ENCODE measurements at places on chromosomes 5 and 9.

GRCh38 chr5:72427016-72427415 is 80.2 kb downstream of the ZNF366 start:
- no peak for DNase-seq

- DNase-seq: no peak
These were observed 54.3 kb downstream of the NR3C1 start for GRCh38 chr5:143349177-143349576.

DNA sequence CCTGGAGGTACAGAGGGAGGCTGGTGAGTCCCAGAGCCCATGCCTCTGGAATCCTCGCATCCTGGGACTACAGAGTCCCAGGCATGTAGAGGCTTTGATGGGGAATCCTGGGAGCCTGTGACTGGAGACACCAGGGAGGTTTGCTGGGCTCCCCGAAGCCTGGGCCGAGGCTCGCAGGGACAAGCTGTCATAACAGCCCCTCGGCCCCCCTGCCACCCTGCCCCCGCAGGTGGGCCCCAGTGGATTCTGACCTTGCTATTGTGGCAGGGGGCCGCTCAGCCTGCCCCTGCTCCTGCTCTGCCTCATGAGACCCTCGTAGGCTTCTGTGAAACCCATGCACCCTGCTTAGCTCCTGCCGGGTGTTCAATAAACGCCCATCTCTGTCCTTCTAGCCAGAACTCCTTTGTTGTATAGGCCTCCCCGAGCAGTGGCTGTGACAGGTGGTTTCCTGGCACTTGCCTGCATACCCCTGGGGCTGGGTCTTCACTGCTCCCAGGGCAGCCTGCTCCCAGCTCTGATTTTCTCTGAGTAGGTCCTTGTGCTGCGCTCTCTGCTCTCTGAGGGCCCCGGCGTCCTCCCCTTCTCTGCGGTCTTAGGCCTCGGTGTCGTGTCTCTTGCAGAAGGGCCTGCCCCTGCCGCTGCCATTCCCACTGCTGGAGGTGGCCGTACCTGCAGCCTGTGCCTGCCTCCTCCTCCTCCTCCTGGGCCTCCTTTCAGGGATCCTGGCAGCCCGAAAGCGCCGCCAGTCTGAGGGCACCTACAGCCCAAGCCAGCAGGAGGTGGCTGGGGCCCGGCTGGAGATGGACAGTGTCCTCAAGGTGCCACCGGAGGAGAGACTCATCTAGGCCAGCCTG is 20.4 kb downstream of the CRB2 start:
- DNase-seq: no peak

DNA sequence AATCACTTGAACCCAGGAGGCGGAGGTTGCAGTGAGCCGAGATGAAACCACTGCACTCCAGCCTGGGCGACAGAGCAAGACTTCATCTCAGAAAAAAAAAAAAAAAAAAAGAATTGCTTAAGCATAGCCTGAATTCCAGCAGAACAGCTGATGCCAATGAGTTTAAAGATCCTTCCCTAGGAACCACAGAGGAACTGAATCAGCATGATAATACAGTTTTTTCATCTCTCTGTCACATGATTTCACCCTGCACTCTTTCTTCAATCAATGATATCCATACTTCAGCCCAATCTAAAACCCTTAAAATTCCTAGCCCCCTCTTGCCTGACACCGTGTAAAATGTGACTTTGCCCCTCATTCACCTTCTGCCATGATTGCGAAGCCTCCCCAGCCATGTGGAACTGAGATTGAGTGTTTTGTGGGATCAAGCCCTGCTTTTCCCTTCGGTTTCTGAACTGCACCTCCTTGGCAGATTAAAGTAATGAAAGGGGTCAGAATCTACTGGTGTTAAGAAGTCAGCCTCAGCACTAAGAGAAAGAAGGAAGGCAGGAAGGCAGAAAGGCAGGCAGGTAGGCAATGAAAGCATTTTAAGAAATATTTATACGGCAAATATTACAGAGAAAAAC is 20.9 kb upstream of the DMXL1 start:
- peak; percentile 70 for DNase-seq

DNA sequence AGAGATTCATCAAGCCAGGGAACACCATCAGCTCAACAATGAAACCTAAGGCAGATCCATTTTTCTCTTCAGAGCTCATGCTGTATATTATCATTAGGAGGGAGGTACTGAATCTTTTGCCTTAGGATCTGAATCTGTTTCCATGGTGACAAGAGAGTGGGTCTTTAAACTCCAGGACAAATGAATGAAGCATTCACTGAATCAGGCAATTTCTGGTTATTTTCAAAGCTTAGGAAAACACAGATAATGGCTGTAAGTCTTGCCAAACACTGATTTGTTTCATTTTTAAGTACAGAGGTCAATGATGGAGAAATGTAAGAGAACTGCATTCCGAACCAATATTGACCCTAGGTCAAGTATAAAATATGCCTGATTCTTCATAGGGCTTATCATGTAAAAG is 84.9 kb downstream of the GNA14 start:
- no peak for DNase-seq

- DNase-seq: no peak
These were observed 165.9 kb downstream of the ALDH1A1 start for GRCh38 chr9:72786948-72787347.

- DNase-seq: peak; percentile 56
These were observed 11.0 kb downstream of the CCDC152 start for GRCh38 chr5:42767491-42768105.

GRCh38 chr9:119537138-119537537 is 167.9 kb upstream of the BRINP1 start:
- no peak for DNase-seq

DNA sequence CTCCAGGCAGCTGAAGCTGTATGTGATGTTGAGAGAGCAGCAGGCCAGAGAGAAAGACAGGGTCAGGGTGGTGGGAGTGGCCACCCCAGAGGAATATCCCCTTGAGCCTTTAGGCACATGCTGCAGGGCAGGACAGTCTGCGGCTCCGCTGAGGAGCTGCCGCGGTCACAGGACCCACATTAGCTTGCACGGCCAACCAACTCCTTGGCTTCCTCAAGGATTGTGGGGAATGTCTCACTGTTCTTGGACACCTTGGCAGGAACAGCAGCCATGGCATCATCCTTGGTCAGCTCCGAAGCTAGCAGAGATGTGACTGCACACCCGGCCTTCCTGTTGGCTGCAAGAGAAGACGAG is 27.8 kb downstream of the PCDHGC5 start:
- no peak for DNase-seq

- DNase-seq: no peak
These were observed 55.8 kb downstream of the ZNF354C start for GRCh38 chr5:179115845-179116524.
